ENCODE measurements at places on chromosomes 5 and 9.

DNA sequence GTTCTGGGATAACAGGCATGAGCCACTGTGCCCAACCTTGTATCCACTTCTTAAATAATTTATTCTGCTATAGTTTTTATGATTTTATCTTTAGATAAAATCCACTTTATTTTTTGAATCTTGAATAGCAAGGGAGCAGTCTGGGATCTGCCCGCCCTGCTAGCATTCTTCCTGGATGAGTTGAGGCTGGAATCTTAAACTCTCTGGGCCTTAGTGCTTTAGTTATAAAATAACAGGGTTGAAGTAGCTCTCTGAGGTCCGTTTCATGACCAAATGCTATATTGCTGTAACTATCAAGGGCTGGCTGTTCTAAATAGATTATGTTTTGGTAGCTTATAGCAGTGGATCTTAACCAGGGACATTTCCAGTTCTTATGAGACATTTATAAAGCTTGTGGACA, 20.8 kb downstream of the ACER2 start:
- no peak for DNase-seq

DNA sequence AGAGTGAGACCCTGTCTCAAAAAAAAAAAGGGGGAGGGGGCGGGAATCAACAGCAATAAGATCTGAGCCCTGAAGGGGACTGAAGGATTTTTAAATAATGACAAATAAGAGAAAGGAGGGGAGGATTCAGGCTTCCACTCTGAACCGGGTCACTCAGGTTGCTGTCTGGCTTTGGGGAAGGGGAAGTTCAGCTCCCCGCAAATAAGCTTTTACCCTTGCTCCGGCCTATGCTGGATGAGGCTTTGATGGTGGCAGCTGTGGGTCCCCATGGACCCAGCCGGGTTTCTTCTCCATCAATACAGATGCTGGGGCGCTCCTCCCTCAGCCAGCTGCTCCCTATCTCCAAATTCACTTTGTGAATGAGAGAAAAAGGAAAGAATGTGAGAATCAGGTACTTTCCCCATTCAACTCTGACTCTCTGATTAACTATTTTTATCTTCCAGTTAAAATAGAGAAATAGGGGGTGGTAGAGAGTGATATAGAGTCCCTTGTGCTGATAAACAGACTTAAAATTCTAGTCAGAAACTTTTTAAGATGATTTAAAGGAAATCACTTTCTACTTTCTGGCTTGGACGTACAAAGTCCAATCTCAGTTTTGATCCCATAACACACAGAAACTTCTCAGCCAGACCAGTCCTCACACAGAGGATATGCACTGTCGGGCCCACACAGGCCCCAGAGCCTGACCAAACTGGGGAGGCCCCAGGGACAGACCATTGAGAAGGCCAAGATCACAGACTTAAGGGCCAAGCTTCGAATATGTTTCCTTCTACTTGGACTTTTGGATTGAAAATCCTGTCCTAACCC, 39.6 kb downstream of the C5orf15 start:
- DNase-seq: no peak

- DNase-seq: no peak
These were observed 42.5 kb downstream of the FNIP1 start for GRCh38 chr5:131754363-131754762.

DNA sequence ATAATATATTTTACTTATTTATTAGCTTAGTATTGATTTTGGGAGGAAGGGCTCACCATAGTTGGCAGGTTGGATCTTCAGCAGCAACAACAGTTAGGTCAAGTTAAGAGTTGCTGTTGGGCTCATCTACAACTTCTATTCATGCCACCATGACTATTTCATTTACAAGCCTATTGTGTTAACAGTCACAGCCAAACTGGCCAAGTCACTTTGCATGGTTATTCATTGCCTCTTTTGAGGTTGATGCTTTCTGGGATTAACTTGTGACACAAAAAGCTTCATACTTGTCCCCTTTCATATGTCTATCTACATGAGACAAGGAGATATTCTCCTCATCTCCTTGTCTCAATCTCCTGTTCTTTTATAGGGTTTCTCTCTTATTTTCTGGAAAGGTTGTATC, 98.3 kb downstream of the WDR70 start:
- DNase-seq: no peak

DNA sequence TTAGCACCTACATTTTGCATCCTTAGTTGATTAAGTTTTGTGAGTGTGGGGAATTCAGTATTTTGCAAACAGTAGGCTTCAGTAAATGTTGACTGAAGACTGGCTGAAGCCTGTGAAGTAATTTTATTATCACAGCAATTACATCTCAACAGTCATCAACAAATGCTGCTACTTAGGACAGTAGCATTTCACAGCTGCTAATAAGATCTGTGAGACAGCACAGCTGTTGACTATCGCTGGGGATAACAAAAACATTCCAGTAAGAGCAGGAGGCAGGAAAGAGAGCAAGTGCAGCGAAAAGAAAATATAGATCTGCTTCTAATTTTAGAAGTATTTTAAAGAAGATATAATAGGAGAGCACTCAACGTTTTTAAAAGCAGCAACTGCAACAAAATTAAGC, 117.3 kb upstream of the FGF10 start:
- no peak for DNase-seq

DNA sequence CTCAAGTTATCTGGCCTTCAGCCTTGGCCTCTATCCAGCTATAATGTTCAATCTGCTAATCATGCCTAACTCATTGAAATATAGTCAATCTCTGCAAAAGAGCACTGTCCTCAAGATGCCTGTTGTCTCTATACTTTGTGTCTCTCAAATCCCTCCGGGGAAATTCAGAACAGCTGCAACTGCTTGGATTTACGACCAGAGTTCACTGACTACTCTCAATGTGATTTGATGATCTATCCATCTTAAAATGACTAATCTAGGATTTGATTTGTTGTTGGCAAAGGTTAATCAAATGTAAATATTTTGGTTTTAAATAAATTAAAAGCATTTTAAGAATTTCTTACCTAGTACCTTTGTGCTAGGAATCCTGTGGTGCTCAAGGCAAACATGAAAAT, 40.9 kb downstream of the SVEP1 start:
- no peak for DNase-seq

- DNase-seq: no peak
These were observed 222.1 kb downstream of the CFAP90 start for GRCh38 chr5:7628820-7629219.

DNA sequence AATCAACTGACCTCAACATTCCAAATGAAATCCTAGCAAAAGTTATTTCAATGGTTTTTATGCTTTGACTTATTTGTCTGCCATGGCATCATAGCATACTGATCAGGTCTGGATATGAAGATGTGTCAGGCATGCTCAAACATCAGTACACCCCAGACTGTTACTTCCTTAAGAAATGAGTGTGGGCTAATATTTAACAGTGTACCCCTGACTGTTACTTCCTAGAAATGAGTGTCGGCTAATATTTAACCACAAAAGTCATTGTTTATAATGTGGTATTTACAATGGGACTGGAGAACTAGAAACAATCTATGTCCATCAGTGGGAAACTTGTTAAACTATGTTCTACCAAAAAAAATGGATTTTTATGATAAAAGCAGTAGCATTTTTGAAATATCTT, 38.1 kb upstream of the HNRNPA0 start:
- no peak for DNase-seq

GRCh38 chr9:87894998-87895625, 12.4 kb downstream of the SPATA31E1 start:
- no peak for DNase-seq

All from inflammatory macrophage treated with lipopolysaccharide for 4 hours (primary cell).